Right ventricle myocardium superior (tissue), 1 donor: ENCODE measurements at places on chromosomes 3 and 15. TPM values are rescaled to one million over a fixed set of nuclear protein-coding genes. Genes with fewer than 3 reads are reported as not detected.

Gene GP5
- not detected for total RNA-seq

GRCh38 chr3:181851063-181851462 is 139.3 kb downstream of the SOX2 start:
- DNase-seq = no peak

- DNase-seq = no peak
Measured at GRCh38 chr3:30308131-30308530, 298.3 kb upstream of the TGFBR2 start.

DNA sequence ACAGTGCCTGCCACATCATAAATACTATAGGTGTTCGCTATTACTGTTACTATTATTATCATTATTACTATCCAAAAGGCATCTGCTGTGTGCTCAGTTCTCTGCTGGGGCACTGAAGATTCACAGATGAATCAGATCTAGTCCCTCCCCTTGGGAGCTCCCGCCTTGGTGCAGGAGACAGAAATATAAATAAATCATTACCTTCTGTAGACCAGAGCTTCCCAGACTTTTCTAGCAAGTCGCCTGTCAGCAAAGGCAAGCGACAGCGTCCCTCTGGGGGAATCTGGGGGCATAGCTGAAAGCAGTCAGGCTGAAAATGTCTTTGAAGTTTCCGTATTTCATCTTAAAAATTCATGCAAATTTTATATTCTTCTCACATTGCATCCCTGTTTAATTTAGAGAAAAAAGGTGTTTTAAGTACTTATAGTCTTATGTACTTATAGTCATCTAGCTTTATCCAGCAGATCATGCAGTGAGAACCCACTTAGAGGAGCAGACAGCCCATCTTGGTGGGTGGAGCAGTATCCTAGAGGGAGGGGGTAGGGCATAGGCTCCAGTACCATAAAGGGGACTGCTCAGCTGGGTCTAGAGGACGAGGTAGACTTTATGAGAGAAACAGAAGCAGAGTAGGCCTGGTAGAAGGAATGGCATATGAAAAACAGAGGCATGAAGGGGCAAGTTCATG is 10.4 kb upstream of the BRPF1 start:
- no peak for DNase-seq

Gene SPINK8
- total RNA-seq = not detected
